ENCODE measurements at places on chromosomes 5 and 9. TPM values are rescaled to one million over a fixed set of nuclear protein-coding genes. Genes with fewer than 3 reads are reported as not detected.

The PIP5K1B gene
- 60.6 TPM for total RNA-seq

The CFAP77 gene
- 2.9 TPM for total RNA-seq

DNA sequence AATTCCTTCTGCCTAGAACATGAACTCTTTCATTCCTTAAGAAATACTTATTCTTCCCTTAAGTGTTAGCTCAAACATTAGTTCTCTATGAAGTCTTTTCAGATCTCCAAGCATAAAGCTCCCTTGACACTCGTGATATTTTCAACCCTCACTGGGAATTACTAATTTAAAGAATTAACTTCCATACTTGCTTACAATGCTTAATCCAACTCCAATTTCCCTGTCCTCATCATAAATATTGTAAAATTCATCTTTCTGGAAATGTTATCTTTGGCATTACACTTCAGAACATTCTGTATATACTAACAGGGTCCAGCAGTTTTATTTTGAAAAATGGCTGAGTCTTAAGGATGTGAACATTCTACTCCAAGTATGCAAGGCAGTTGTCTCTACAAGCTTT, 7.2 kb downstream of the STARD4 start:
- DNase-seq = no peak

DNA sequence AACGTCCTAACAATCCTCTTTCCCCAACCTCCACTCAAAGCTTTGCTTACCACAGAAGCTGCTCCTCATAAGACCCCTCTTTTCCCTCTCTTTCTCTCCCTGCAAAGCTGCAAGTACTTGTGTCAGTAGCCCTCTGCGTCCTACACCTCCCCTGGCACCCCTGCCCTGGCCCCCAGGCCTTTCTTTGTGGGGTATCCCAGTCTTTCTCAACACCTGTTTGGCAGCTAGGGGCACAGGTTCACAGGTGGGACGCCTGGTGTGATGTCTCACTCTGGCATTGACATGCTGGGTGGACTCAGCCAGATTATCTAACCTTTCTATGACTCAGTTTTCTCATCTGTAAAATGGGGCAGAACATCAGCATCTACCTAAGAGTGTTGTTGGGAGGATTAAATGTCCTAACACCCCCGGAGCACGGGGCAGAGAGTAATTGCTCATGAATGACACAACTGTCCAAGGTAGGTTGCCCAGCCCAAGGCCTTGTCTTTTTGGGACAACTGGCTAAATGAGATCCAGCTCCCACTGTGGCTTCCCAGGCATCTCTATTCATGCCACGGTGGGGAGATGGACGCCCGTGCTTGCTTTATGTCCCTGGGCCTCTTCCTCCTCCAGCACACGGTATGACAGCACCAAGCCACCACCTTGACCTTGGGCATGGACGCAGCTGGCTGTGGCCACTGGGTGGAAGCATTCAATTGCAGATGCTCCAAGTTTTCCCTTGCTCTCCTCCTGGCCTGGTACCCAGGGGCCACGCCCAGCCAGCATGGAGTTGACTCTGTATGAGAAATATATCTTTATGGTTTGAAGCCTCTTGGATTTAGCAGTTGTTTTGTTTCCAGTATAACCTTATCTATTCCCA, 190.4 kb downstream of the RGS3 start:
- DNase-seq = no peak
